Aorta (tissue), 5 donors: ENCODE measurements at places on chromosomes 7 and 10.

DNA sequence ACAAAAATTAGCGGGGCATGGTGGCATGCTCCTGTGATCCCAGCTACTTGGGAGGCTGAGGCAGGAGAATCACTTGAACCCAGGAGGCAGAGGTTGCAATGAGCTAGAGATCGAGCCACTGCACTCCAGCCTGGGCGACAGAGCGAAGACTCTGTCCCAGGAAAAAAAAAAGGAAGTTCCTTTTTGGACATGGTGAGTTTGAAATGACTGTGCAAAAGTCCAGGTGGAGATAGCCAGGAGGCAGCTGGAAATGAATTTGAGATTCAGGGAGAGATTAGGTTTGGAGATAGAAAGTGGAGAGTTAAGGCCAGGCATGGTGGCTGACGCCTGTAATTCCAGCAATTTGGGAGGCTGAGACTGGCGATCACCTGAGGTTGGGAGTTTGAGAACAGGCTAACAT, 139.1 kb downstream of the MARCHF5 start:
- DNase-seq = no peak

GRCh38 chr7:141847996-141848395, 6.7 kb upstream of the PRSS37 start:
- DNase-seq = no peak

GRCh38 chr7:22447762-22448161, 52.2 kb downstream of the STEAP1B start:
- no peak for DNase-seq

GRCh38 chr7:35645691-35646090, 49.2 kb downstream of the HERPUD2 start:
- DNase-seq = no peak

- DNase-seq = no peak
Observed at GRCh38 chr10:121051171-121051570, 200.0 kb downstream of the WDR11 start.

GRCh38 chr7:92010215-92010614, 69.6 kb downstream of the AKAP9 start:
- no peak for DNase-seq

- DNase-seq = no peak
Observed at GRCh38 chr10:5895804-5896203, 5.8 kb downstream of the FBH1 start.

GRCh38 chr7:116834815-116835504, 27.4 kb upstream of the CAPZA2 start:
- no peak for DNase-seq

- DNase-seq = no peak
Observed at GRCh38 chr10:93591065-93591808, 9.8 kb downstream of the RBP4 start.

DNA sequence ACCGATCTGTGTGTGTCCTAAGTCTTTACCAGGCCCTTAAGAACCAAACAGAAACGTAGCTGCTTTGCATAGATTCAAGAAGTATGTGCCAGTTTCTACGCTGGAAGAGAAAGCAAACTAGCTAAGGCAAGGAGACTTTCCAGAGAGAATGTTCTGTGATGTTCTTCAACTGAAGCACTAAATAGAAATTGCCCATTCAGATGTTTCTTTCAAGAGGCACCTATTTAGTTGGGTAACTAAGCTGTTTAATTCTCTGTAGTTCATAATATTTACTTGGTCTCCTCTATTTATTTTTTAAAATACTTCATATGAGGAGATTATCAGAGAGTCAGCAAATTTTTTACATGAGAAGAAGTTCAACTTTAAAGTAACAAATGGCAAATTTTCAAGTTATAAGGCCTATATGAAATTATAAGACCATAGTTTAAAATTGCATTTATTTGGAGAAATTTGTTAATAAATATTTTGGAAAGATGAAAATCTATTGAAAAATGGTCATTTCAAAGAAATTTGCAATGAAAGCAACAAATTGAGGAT, 279.0 kb downstream of the NEBL start:
- DNase-seq = no peak
